Non-pigmented ciliary epithelial cell (primary cell): ENCODE measurements at places on chromosomes 2 and 18.

GRCh38 chr2:85605406-85606115, 3.1 kb upstream of the TMEM150A start:
- peak; percentile 84 for DNase-seq

GRCh38 chr2:173008786-173009185, 66.9 kb upstream of the MAP3K20 start:
- DNase-seq: no peak

GRCh38 chr2:24540011-24540477, 49.0 kb downstream of the NCOA1 start:
- no peak for DNase-seq

- no peak for DNase-seq
Measured at GRCh38 chr18:34189656-34190435, 34.9 kb downstream of the NOL4 start.

DNA sequence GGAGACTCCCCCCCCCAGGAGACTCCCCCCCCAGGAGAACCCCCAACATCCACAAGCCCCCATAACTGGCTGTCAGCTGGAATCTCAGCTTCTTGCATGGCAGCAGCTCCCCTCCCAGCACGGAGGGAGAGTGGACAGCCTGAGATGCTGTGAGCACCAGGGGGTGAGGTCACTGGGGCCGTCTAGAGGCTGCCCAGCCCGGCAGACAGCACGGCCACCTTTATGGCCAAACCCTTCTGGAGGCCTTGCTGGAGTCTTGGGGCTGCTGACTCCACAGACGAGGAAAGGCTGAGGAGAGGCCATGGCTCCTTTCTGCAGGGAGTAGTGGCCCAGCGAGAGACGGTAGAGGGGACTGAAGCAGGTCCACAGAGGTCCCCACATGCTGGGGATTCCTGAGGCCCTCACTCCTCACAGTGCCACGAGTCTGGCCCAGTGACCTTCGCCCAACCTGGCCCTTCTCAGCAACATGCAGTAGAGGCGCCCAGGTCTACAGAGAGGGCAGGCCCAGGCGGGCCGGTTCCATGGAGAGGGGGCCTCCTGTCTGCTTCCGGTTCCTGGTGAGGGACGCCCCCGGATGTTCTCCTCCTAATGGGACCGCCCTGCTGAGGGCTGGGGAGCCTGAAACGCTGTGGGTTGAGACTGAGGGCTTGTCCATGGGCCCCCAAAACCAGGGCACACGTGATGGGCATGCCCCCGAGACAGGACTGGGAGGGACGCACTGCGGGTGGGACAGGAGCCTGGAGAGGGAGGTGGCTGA, 122.6 kb upstream of the CTDP1 start:
- DNase-seq: no peak

DNA sequence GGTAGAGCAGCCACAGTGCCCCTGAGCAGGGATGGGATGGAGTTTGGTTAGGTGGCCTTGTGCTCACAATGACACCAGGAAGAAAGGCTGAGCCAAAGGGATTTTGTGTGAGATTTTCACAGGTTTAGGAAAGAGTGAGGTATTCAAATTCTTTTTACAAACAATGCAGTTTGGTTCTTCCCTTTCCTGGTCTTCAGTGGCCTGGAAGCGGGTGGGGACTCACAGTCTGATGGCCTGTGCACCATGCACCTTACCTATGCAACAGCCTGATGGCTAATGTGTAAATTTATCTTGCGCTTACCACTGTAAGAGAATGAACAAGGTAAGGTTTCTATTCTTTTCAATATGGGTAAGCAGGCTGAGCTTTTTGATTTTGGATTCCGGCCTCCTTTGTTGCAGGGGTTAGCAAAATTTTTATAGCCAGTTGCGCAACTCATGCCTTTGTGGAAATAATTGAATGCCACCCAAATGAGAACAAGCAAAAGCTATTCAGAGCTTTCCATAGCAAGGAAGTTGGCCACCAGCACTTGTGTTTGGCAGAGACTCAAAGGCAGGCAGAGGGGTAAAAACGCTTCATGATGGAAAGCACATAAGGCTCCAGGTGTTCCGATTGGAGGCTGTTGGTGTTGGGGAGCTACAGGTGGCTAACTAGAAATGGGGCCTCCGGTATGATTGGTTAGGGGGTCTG, 23.8 kb upstream of the IL1R2 start:
- DNase-seq: no peak

DNA sequence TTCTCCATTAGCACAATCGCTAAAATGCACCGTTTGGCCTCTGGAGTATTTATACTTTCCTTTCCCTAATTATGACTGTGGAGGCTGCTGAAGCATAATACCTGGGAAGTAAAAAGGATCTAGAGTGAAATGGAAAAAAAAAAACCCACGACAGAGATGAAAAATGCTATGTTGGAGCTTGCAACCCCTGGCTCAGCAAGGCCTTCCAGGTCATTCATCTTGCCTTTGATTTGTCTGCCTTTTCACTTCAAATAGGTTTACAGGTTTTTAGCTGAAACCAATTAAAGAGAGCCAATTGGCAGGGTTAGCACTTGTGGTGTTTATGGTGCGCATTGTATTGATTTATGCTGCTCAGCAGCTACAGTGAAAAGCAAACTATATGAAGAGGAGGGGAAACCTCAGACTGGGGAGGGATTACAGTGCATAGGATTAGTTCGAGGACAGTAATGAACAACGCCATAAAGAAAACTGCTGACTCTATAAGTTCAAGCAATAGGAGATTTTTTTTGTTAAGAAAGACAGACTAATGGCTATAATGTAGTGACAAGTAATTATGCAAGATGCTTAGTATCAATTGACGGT, 347.9 kb downstream of the MEIS1 start:
- no peak for DNase-seq

- no peak for DNase-seq
Measured at GRCh38 chr18:63832470-63832869, 55.0 kb upstream of the SERPINB2 start.

DNA sequence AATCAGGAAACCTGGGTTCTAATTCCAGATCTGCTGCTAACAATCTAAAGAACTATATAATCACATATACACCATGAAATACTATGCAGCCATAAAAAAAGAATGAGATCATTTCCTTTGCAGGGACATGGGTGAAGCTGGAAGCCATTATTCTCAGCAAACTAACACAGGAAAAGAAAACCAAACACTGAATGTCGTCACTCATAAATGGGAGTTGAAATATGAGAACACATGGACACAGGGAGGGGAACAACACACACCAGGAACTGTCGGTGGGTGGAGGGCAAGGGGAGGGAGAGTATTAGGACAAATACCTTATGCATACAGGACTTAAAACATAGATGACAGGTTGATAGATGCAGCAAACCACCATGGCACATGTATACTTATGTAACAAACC, 33.2 kb downstream of the CDH2 start:
- no peak for DNase-seq

DNA sequence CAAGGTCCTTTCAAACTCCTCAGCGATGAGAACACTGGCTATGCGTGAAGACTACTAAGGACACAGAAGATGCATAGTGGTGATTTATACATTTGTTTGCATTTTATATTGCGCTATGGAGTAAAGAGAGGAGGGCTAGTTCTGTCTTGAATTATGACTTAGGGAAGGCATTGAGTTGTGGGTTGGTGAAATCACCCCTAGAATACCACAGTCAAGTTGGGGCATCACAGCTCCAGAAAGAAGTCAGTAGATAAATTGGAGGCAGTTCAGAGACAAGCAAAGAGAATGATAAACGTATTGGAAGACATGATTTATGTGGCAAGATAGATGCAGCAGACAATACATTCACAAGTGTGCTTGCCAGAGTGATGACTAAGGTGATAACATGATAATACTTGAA, 460.4 kb downstream of the EPHA4 start:
- DNase-seq: no peak

- DNase-seq: no peak
Measured at GRCh38 chr2:192195548-192196418, 1.1 kb upstream of the TMEFF2 start.

- peak; percentile 69 for DNase-seq
Measured at GRCh38 chr18:48529796-48530195, 9.0 kb upstream of the CTIF start.

GRCh38 chr2:2232167-2232566, 98.9 kb downstream of the MYT1L start:
- DNase-seq: no peak

DNA sequence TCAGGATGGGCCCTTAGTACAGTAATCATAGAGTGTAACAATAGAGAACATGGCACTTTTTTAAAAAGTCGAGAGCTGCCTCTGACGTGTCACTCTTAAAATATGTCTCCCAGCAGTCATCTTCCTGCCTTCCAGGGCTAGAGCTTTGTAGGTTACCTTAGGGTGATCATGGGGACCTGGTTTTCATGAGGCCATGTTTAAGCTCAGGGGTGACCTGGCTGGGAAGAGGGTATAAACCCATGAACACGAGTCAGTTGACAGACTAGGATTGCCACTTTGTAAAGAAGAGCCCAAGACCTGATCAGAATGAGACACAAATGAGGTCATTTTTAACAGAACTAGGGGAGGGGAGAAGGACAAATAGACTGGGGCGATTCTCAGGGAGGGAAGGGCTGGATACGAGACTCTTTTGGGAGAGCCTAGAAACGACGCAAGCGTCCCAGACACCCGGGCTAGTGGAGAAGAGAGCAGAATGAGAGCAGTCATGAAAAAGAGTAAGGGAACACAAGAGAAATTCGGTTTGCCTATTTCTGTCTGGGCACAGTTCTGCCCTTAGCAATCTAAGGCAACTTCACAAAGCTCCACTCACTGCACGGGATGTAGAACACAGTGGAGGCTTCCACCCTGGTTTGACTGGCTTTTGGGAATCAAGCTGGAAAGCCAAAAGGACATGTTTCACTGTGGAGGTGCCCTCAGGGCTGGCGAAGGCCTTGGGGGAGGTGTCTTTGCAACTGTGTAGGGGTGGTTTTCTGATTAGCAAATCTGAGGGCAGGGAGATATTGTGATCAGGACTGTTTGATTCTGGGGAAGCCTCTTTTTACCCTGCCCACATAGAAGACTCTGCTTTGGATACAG, 1.8 kb upstream of the RAB31 start:
- no peak for DNase-seq

- no peak for DNase-seq
Measured at GRCh38 chr2:9327873-9328352, 95.4 kb downstream of the ITGB1BP1 start.

DNA sequence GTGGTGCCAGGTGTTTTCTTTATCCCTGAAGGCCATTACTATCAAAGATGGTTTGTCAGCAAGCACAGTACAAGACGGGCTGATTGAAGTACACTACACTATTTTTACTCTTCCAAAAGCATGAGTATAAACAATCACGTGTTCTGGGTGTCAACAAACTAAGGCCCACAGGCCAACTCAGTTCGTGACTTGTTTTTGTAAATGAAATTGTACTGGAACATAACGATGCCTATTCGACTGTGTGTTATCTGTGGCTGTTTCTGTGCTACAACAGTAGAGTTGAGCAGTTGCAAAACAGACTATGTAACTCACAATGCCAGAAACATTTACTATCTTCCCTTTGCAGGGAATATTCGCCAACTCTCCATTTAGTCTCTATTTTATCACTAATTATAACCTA, 12.3 kb downstream of the MRPS5 start:
- no peak for DNase-seq

GRCh38 chr18:63236406-63236805, 83.2 kb downstream of the BCL2 start:
- no peak for DNase-seq

GRCh38 chr18:79070486-79070885, 1.3 kb downstream of the ATP9B start:
- no peak for DNase-seq

DNA sequence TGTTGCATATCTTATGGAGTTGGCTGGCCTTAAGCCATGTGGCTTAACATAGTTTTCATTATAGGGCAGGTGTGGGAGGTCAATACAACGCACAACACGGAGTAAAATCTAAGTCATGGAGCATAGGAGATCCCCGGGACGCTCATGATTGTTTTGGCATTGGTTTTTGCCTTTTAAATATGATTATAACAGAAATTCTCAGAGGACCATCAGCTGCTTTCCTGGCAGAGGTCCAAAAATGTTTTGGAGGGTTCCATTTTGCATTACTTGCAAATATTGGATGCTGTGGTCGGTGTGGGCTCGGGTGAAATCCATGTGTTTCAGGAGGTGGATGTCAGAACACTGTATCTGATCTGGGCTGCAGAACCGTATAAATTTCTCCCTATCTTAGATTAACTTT, 3.4 kb downstream of the NCOA1 start:
- no peak for DNase-seq

DNA sequence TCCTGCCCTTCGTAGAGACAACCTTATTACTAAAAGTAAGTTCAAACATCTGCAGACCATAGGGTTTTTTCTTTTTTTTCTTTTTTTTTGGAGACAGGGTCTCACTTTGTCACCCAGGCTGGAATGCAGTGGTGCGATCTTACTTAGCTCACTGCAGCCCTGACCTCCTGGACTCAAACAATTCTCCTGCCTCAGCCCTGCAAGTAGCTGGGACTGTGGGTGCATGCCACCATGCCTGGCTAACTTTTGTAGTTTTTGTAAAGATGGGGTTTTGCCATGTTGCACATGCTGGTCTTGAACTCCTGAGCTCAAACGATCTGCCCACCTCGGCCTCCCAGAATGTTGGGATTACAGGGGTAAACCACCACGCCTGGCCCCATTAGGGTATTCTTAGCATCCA, 32.4 kb downstream of the HADHA start:
- DNase-seq: no peak

- DNase-seq: no peak
Measured at GRCh38 chr18:45449418-45450227, 165.7 kb upstream of the SLC14A2 start.
